CD4-positive, CD25-positive, alpha-beta regulatory T cell (primary cell): ENCODE measurements at places on chromosomes 7 and 10.

DNA sequence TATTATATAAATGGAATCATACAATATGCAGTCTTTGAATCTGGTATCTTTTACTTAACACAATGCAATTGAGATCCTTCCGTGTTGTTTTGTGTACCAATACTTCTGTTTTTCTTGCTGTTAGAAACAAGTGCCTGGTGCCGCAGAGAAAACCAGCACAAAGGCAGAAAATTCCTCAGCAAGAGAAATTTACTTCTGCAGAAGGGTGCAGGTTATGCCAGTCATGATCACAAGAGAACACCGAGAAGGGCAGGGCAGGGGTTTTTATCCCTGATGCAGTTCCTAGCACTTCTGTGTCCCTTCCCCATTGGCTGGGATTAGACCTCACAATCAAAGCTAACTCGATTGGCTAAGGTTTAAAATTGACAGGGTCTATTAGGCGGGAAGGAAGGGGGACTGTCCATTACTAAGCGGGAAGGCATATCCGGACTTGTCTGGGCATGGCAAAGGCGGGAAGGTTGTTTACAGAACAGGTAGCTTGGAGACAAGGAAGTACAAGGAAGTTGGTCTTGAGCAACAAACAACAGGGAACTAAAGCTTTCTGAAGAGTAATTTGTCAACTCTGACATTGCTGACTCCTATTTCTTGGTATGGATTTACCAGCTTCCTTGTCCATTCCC lies 2.4 kb upstream of the ZNF33B start:
- DNase-seq, result no peak

DNA sequence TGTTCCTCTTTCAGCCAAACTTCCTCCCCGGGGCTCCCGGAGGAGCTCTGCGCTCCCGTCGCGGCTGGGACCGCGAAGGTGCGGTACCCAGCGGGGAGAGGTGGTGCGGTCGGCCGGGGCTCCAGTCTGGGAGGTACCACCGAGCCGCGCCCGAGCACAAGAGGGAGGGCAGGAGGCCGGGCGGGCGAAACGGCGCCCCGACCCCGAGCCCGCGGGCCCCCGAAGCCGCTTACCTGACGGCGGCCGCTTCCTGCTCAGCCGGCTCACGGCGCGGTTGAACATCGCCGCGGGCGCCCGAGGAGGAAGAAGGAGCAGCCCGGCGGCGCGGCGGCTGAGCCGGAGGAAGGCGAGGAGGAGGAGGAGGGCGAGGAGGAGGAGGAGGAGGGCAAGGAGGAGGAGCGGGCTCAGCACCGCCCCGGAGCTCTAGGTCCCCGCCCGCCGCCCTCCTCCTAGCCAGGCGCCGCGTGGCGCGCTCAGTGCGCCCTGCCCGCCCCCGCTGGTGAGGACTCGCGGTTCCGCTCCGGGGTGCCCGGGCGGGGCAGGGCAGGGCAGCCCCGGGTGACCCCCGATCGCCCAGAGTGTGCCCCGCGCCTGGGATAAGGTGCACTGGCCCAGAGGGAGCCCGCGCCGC lies at the start of gene RGS10:
RGS10 (minus strand) TSS at position 363 of the 631 bp plus-strand sequence; CDS start at position 282, 81 bp downstream.
- DNase-seq, result peak; percentile 92

- peak; percentile 6 for DNase-seq
Measured at GRCh38 chr7:45663167-45663921, 89.2 kb downstream of the ADCY1 start.

- DNase-seq, result no peak
Measured at GRCh38 chr10:104142081-104142480, 20.1 kb downstream of the SFR1 start.

GRCh38 chr10:9096288-9096687 lies 1041.8 kb downstream of the GATA3 start:
- peak; percentile 82 for DNase-seq

- no peak for DNase-seq
Measured at GRCh38 chr10:87613751-87614150, 45.9 kb upstream of the PAPSS2 start.

DNA sequence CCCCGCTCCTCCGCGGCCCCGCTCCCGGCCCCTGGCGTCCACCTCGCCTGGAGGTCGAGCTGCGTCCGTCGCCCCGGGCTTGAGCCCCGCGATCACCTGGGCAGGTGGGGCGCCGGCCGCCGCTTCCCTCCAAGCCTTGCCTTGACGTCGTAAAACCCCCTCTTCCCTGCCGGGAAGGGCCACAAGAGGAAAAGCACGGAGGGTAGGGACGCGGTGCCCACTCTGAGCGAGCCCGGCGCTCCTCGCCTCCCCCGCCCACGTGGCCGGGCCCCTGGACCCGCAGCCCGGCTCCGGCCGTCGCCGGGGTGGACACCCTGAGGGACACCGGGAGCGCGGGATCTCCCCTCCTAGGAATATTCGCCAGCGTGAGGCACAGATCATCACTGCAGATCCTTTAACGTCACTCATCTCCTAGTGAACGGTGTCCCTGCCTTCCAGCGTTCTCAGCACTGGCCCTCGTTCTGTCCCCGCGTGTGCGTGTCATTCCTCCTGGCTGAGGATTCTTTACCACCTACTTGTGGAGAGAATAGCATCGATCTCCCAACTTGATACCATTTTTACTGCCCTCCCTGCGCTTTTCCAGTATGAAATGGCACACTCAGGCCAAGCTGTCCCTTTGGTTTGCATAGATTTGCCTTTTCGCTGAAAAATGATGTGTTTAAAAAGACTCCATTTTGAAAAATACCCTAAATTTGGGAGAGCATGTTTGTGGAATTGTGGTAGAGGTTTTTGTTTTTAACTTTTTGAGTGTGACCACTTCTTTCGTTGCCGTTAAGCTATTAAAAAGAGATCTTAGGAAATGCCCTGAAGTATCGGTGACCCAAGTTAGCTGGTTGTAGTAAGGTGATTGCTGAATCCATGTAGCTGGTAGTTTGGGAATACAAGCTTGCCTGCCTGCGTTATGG lies 649 bp downstream of the ACTR3B start:
- peak; percentile 7 for DNase-seq

DNA sequence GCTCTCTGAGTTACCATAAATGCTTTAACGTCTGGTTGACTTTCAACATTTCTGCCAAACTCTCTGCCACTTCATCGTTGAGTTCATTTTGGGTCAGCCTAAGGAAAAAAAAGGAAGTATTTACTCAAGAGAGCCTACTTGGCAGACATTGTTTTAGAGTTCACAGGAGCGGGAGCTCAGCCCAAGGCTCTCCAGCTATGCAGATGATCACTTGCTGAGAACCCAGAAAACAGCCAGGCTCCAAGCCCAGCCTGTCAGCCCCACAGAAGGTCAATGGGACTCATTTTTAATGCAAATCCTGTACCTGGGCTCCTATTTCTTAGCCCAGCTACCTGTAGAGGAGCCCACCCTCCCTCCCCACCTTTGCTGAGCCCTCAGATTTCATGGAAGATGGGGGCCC lies 45.5 kb downstream of the NOD1 start:
- no peak for DNase-seq

GRCh38 chr10:79381804-79382221 lies 34.5 kb downstream of the PPIF start:
- no peak for DNase-seq

DNA sequence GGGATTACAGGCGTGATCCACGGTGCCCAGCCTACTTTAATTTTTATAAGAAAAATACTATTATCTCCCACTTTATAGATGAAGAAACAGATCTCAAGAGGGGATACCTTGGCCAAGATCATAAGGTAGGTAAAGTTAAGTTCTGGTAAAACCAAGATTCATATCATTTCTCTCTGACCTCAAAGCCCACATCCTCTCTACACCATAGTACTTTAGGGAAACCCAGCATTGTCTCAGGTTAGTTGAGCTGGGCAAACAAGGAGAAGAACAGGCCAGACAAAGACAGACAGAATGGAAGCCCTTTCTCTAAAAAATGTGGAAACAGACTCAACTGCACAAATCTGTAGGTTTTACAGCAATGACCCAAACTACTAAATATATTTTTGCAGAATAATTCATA lies 197.7 kb upstream of the FRMD4A start:
- DNase-seq, result peak; percentile 78

GRCh38 chr7:55570939-55571338 lies 1.4 kb downstream of the VOPP1 start:
- DNase-seq, result no peak

DNA sequence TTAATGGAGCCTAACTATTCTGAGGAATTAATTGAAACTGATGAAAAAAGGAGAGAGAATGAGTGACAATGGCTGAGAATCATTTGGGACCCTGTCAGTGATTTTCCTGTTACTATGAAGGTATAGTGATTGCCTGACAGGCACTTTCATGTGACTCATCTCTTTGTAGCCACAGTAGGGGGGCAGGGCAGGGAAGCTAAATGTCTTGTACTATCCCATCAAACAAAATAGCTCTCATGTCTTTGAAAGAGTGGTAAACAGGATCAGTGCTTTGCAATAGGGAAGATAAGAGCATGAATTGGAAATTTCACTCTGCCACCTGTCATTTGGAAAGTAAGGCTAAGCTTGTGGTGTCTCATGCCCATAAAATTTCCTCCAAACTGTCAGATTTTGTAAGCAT lies 94.5 kb upstream of the GSDME start:
- no peak for DNase-seq

GRCh38 chr10:92604841-92605240 lies 11.9 kb downstream of the KIF11 start:
- no peak for DNase-seq

DNA sequence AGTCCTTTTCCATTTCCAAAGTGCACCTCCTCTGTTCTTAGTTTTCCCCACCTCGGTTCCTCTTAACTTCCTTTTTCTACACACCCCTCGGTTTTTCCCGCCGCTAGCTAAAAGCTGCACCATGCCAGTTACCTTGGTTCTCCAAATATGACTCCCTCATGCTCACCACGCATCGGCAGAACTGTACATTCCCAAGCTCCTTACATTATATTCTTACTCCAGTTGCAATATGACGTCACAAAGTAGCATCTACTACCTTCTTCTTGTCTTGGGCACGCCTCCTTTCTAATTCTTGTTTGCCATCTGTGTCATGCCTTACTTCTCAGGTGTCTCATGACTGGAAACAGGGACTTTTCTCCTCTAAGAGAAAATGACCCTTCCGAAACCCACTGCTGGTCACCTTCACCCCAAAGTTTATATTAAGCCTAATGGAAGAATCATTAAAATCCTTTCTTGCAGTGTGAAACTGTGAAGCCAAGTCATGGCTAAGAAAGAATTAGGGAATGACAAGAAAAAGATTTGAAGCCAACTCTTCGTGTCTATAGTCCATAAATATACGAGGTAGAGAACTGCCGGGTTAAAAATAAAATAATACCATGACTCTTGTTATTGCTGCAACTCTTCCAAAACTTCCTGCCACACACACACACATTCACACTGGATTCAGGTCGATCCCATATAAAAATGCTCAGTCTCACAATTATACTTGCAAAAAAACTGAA lies 1.7 kb downstream of the ESYT2 start:
- DNase-seq, result peak; percentile 53

GRCh38 chr7:64614812-64615211 lies 51.1 kb upstream of the ZNF107 start:
- no peak for DNase-seq

DNA sequence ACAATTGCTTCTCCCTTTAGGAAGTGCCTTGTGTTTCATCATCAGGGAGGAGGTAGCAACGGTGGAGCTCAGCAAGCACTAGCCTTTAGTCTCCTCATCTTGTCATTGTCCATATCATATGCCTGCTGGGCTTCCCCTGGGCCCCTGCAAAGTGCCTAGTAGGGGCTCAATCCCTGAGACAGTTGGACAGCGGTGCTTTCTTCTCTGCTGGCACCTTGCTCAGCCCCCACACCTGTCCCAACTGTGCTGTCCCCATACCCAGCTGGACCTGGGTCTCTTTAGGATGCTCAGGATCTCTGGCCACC lies 5.5 kb downstream of the SMARCD3 start:
- no peak for DNase-seq

DNA sequence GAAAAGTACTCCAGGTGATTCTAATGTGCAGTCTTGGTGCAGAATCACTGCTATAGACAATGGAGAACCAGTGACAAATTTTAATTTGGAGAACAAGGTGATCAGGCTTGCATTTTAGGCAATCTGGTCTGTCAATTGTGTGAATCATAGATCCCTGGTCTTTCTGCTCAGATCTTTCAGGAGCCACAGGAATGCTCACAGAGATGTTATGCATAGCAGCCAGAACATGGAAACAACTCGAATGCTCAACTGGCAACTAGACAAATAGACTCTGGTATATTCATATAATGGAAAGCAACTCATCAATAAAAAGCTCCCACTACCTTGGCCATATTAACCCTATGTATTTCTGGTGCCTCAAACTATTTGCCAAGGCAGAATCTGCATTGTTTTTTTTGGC lies 209.1 kb downstream of the PHF14 start:
- no peak for DNase-seq

DNA sequence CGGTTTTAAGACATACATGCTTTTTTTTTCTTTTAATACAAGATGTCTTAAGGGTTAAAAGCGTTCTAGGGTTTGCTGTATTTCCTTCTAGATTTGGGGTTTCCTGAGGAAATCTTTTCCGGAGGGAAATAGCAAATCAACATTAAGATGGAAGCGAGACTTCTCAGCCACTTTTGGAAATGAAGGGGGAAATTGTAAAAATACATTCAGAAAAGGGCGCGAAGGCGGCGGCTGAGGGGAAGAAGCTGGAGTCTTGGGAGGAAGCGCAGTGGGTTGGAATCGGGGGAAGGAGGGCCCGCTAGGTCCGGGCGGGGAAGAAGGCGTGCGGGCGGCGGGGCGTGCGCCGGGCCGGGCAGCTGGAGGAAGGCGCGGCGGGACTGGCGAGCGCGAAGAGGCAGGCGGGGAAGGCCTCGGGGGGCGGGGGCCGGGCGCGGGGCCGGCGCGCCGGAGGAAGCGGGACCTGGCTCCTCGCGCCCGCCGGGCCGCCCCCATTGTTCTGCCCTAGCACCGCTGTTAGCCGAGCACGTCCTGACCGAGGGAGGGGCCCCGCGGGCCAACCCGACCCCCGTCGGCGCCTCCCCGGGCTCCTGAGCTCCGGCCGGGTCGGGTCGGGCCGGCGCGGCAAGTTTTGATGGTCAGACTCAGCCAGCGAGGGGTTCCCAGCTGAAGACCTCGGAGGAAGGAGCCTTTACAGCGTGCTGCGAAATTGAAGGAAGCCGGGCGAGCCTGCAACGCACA lies 1.5 kb upstream of the SKIDA1 start:
- peak; percentile 26 for DNase-seq

DNA sequence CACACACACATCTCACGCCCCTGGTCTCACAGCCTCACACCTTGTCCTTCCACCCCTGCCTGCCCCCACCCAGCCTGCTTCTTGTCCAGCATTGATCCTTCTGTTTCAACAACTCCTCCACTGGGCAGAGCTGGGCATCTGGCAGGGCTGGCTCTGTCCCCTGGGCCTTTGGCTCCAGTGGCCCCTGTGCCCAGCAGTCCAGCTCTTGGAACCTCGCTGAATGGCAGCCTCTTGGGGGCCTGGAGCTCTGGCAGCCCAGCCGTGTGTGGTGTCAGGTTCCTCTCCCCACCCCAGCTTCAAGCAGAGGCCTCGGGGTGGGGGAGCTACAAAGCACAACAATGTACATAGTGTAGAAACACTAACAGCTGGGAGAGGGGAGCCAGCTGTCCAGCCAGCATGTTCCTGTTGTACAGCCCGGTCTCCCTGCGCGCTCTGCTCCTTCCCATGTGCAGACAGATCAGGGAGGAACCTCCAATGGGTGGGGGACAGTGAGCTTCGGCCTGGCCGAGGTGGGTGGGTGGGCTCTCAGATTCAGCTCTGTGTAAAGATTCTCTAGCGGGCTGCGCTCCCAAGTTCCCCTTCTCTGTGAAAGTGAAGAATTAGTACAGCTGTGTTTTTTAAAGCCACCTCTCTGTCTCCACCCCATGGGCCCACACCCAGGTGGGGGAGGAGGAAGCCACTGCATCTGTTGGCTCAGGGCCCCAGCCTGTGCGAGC lies 19.4 kb downstream of the ZMIZ2 start:
- DNase-seq, result peak; percentile 11
